ENCODE measurements at places on chromosomes 6 and 20.

GRCh38 chr6:84061613-84062398, 28.2 kb downstream of the MRAP2 start:
- no peak for DNase-seq

GRCh38 chr6:32852844-32853540, 512 bp downstream of the TAP1 start:
- peak; percentile 24 for DNase-seq

GRCh38 chr20:31565699-31566318, 39.3 kb upstream of the ID1 start:
- no peak for DNase-seq

GRCh38 chr6:29989211-29989610, 46.9 kb downstream of the HLA-A start:
- peak; percentile 48 for DNase-seq

- DNase-seq, result no peak
Measured at GRCh38 chr6:45535933-45536332, 158.2 kb upstream of the SUPT3H start.

DNA sequence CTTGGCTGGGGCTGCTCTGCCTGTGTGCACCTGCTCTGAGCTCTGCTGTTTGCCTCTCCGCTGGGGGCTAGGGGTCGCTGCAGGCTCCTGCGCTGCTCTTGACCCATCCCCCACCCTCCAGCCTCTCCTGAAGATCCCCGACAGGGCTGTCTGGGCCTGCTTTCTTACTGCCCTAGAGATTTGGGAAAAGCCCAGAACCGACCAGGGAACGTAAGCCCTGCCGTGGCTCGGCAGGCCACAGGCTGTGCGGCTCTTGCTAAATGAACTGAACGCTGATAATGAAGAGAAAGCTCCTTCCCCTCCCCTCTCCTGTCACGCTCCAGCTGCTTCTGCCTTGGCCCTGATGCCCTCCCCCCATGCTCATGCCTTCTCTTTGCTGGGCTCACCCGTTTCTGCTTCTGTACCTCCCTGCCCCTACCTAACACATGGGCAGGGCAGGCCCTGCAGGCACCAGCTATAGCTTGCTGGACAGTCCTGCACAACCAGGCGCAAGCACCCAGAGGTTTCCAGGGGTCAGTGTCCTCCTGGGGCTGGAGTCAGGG, 32.0 kb upstream of the PCMTD2 start:
- DNase-seq, result peak; percentile 49

DNA sequence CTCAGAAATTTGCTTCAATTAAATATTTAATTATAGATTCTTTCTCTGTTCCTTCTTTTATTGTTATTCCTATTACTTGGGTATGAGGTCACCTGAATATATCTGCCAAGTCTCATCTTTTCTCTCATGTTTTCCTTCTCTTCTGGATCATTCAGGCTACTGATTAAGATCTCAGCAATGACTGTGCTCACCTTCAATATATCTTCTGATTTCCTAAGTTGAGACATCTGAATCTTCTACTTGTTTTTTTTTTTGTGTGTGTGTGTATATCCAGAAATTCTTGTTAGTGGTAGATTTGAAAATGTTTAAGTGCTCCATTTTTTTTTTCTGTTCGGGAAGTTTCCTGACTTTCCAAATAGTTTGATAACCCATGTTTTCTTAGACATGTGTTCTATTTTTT, 108.0 kb downstream of the ADGRB3 start:
- DNase-seq, result no peak

DNA sequence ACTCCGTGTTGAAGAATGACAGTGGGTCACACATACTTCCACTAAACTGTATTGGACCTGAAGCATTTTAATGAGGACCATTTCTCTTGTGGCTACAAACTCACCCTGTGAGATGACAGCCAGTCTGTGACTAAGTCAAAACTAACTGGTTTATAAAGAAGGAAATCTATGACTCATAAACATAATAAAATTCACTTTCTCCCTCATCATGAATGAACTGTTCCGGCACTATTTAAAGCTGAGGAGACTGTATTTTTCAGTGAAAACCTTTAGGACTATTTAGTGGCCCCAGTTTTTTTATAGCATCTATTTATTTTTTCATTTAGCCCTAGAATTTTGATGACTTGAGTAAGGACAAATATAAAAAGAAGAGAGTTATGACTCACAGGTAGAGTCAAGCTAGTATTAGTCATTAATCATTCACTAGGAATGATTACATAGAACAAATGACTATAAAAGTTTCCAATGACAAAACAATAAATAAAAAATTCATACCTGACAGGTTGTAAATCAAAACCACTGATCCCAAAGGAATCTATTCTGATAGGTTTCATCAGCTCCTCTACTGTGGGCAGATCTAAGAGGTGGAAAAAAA, 34.2 kb downstream of the CEP162 start:
- peak; percentile 24 for DNase-seq

DNA sequence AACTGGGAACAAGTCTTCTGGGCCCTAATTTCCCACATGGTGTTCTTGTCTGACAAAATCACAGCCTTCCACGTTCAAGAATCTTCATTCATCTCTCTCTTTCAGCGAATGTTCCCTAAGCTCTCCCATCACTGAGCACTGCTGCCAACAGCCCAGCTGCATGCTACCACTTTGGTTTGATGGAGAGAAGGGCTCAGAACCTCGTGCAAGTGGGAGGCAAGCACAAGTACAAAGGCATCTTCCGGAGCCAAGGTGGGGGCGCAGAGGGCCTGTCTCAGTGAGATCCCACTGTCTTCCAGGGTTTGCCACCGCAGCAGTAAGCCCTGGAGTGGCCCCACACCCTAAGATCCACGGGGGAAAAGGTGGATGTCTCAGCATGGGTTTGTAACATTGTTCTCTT, 17.2 kb downstream of the DLL1 start:
- DNase-seq, result no peak

DNA sequence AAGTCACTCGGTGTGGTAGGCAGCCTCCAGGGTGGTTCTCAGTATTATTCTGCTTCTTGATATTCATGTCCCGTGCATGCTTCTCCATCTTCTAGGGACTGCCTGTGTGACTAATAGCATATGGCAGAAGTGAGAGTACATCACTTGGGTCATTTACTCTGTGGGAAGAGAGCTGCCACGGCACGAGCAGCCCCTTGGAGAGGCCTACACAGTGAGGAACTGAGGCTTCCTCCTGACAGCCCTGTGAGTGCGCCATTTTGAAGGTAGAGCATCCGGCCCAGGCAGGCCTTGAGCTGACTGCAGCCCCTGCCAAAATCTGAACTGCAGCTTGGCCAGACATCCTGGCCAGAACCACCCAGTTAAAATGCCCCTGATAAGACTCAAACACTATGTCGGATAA, 17.3 kb upstream of the MCUR1 start:
- no peak for DNase-seq

- no peak for DNase-seq
Measured at GRCh38 chr6:109891924-109892323, 86.2 kb upstream of the GPR6 start.

- DNase-seq, result no peak
Measured at GRCh38 chr6:10598084-10598960, 77.2 kb downstream of the GCNT2 start.

GRCh38 chr20:2767768-2768631, 32.4 kb downstream of the CPXM1 start:
- DNase-seq, result no peak

- DNase-seq, result no peak
Measured at GRCh38 chr6:168643401-168643800, 202.4 kb downstream of the SMOC2 start.

DNA sequence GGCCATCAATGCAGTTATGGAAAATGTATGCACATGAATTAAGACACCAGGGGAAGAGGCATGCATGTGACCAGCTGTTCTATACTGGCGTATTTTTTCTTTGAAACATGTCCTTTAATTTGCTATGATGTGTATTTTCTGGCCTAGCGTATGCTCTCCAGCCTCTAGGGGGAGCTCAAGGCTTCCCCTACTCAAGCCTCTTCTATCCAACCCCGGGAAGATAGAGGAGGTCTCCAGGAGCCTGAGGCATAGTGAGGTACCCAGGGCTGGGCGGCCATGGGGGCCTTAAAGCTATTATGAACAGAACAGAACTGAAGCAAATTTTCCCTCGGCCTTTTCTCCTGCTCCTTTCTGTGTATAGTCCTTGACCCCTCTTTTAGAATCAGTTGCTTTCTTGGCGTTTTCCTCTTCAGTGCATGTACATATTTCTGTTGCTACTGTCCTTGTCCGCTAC, 528.9 kb downstream of the MAFB start:
- DNase-seq, result no peak

DNA sequence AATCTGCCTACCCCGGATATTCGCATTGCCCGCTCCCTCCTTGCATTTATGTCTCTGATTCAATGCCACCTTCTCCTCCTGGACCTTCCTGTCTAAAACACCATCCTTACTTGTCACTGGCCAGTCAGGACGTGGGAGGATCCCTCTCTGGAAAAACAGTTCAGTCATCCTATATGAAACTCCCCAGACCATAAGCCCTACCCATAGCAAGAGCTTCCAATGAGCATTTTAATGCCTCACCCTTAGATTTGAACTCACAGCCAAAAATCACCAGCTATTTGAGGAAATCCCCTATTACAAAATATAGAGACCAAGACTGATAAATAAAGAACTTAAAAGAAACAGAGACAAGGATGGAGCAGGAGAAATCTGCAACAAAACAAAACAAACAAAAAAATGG, 86.4 kb downstream of the SHLD1 start:
- no peak for DNase-seq

GRCh38 chr6:143337201-143337949, 113.1 kb downstream of the ADAT2 start:
- DNase-seq, result peak; percentile 10

DNA sequence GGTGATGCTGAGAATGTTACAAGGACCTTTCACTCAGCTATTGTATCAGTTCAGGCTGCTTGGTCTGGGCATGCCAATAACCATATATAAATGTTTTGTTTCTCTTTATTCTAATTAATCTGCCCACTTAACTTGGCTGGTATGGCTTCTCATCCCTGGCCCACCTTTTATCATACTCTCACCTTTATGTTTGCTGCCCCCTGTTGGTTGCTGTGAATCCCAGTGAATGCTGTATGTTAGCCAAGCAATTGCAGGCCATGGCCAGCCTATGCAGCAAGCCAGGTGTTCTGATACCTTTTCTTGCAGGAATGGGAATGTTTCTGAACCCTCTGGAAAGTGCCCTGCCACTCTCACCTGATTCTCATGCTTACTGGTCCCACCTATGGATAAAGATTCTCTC, 54.6 kb downstream of the PCSK2 start:
- no peak for DNase-seq

DNA sequence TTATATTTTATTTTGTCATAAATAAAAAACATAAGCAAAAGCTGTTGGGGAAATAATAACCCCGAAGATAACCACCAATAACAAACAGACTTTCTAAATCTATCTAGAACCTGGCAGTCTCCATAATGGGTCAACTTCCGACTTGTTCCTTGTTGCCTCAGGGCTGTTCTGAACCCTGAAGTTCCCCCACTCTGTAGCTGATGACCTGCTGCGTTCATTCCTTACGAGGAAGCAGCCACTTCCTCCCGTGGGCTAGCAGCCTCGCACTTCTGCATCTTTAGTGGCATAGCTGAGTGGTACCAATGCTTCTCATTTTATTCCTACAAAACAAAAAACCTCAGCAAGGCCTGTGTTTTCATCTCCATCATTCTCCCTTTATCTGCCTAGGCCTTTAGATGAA, 103.0 kb downstream of the PLEKHG1 start:
- DNase-seq, result no peak

DNA sequence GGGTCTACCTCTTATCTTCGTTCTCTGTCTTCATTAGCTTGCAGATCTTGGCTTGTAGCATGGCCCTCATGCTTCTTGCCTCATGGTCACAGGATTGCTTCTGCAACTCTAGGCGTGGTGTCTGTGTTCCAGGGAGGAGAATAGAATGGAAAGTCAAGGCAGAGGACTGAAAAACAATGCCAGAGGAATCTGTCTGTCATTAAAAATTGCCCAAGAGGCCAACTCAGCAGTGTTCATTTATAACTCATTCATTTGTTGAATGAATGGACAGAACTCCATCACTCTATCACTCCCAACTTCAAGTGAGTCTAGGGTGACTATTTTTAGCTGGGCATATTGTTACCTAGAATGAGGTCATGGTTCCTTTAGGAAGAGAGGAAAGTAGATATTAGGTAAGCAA, 179.6 kb downstream of the UST start:
- DNase-seq, result no peak

DNA sequence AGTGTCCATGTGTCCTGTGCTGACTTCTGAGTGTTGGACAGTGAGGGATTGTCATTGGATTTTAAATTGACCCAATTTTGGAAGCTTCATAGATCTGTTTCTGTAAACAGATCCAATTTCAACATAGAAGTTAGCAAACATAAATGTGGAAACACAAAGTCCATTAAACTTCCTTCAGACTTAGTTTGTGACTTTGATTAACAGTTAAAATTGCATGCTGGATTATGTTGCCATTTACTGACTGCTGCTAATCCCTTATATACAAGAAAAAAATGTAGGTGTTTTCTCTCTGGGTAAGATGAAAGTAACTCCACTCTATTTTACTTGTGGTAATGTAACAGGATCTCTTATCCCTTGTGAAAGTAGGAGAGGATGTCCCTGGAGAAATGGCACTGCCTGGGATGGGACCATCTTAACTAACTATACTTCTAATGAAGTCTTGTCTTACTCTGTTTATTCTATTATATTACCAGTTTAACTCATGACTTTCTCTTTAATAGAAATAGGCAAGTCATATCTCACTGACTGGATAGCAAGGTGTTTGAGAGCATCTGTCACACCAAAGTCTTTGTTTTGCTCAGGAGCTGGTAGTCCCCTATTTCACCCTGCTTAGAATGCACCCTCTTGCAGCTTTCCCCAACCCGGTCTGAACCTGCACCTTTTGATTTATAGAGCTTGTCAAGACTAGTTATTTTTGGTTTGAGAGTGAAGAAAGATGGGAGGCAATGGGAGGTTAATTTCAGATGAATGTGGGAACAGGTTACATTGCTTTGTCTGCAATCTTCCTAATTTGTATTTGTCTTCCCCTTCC, 7.2 kb downstream of the TPX2 start:
- peak; percentile 31 for DNase-seq

DNA sequence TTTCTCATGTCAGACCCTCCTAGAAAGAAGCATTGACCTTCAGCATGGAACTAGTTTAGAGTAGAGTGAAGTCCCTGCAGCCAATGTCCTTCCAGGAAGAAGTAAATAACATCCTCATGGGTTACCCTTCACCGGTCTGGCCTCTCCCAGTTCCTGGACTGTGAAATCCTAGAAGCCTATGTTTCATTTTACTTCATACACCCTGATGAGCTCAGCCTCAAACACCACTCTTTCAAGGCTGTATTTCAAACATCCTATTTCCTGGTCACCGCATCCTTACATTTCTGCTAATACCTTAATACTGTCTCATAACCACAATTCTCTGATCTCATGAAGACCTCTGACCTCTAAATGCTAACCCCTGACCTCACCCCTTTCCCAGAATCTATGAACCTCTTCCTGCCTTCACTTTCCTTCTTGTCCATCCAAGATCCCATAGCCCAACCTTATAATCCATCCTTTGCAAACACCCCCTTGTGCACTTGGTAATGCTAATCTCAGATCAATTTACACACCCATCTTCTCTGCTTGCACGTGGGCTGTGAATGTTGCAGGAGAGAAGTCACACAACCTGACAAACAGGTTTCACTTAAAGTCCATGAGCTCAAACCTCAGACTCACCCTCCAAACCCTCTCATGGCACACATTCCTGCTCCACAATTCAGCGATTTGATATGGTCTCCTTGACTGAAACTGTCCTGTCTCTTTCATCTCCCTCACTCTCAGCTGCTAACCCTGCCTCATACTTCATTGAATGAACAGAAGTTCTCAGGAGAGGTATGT, 30.2 kb downstream of the SLC2A10 start:
- peak; percentile 27 for DNase-seq

- peak; percentile 66 for DNase-seq
Measured at GRCh38 chr6:63307581-63308246, 12.1 kb downstream of the LGSN start.

- no peak for DNase-seq
Measured at GRCh38 chr6:120826253-120826652, 508.0 kb downstream of the TBC1D32 start.
